IMR-90 (cell line): ENCODE measurements at places on chromosomes 11 and 22.

DNA sequence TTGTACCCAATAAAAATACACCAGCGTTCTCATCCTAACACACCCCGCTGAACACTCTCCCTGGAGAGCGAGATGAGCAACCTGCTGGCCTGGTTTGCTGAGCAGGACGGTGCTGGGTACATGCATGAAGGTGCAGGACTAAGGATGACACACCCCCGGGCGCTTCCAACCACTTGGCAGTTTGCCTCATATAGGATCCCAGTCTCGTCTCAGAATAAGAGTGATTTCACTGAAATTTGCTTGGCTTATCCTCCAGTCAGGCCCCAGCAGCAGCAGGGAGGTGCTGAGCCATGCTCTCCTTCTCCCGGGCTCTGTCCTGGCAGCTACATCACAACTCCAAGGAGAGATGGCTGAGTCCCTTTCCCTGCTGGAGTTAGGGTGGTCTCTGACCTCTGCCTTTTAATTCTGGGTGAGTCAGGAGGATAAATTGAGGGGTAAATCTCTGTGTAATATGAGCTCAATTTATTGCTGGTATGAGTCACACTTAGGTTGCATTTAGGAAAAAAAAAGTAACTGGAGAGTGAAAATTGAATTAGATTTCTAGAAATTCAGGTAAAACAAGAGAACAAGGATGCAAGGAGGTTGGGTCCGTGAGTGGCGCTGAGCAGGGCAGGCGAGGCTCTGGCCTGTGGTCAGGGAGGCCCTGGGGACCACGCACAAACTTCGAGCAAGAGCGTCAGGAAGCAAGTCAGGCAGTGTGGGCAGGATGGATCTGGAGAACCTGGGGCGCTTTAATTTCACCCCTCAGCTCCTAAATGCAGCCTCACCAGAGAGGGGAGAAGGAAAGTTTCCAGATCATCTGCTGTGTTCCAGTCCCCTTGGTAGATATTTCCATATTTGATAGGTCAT, 974.0 kb downstream of the TBC1D22A start:
- no peak for DNase-seq

GRCh38 chr11:44338026-44338425, 28.1 kb upstream of the ALX4 start:
- no peak for DNase-seq

GRCh38 chr11:34191578-34191977, 86.1 kb downstream of the NAT10 start:
- DNase-seq, result no peak

- DNase-seq, result peak; percentile 73
These were observed 16.2 kb upstream of the ST3GAL4 start for GRCh38 chr11:126339073-126339862.

GRCh38 chr11:15010865-15011264, 38.7 kb upstream of the CALCA start:
- no peak for DNase-seq

- no peak for DNase-seq
These were observed at the start of gene FAM83F for GRCh38 chr22:39994566-39995392. TSS of gene FAM83F (plus strand) at chr22:39994954. CDS start at chr22:39995043, 89 bp downstream.

GRCh38 chr22:44709881-44710392, 7.9 kb downstream of the PRR5 start:
- DNase-seq, result no peak

DNA sequence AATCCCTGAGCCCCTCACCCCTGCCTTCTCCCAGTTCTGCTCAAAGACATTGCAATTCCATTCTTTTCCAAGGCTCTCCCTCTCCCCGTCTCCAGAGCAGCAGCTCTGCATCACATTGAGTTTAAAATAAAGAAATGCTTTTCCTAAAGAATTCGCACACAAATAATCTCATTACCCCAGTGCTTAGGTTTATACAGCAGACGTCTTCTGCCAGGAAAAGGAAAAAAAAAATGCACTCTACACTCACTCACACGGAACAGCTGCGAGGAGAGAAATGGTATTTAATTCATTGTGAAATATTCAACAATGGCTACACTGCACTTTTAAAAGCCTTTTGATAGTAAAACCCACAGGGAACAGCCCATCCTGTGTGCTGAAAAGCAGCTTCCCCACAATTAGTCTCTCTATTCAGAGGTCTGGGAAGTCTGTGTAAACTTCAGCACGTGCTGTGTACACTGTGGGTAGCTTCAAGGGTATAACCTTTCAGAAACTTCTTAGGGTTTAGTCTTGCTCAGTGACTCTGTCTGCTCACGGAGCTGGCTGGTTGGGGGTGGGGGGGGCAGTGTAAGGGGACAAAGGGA, 42.8 kb downstream of the ETS1 start:
- DNase-seq, result peak; percentile 77

DNA sequence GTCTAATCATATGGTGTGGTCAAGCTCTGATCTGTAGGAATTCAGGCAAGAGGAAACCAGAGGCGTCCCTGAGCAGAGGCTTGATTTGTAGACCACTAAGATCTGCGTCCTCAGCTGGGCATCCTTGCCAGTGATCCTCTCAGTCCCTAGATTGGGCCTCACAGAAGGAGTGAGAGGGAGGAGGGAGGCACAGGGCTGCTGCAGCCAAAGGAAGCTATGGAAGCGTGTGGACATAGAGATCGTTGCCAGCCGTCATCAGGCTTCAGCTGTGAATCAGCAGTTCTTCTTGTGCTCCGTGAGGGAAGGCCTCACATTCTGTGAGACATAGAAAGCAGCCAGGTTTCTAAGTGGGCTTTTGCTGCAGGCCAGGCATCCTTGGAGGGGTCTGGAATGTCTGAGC, 254.6 kb upstream of the KIRREL3 start:
- DNase-seq, result no peak

DNA sequence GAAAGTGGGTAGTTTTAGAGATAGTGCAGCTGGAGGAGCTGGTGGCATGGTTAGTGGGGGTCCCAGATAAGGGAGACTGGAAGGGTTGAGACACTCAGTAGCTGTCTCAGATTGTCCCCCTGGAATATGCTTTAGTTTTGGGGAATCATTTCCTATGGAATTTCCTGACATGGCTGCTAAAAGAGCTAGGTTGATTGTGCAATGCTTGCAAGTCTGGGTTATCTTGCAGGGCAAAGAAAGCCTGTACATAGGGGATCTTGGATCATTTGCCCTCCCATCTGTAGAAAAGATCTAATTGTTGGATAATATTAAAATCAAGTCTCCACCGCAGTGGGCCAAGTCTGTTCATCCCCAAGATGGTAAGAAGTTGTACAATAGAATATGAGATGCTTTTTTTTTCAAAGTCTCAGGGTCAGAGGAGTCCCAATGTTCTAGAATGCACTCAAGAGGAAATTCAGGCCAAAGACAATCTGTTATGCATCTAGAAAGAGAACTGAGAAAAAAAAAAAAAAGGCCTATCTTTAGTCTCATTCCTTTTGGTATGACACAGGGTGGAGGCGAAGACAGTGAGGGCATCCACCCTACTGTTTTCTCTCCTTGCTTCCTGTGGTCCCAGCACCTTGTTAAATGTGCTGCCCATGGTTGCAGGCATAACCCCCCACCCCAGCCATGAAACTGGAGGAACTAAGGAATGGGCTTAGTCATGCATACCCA, 20.2 kb downstream of the MS4A6E start:
- DNase-seq, result no peak

GRCh38 chr11:11577932-11578911, 43.6 kb downstream of the GALNT18 start:
- DNase-seq, result no peak

DNA sequence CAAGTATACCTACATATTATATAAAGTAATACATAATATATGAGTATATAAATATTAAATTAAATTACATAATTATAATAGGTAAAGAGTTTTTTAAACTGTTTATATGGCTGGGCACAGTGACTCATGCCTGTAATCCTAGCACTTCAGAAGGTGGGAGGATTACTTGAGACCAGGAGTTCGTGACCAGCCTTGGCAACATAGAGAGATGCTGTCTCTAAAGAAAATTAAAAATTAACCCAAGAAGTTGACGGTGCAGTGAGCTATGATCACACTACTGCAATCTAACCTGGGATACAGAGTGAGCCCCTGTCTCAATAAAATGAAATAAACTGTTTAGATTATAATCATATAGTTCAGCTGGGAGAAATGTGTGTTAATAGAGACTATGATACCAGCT, 363.0 kb downstream of the DDX10 start:
- DNase-seq, result no peak

GRCh38 chr11:18527512-18527911, 770 bp upstream of the TSG101 start:
- DNase-seq, result peak; percentile 43

GRCh38 chr22:35539910-35540594, 579 bp upstream of the RASD2 start:
- DNase-seq, result peak; percentile 22

DNA sequence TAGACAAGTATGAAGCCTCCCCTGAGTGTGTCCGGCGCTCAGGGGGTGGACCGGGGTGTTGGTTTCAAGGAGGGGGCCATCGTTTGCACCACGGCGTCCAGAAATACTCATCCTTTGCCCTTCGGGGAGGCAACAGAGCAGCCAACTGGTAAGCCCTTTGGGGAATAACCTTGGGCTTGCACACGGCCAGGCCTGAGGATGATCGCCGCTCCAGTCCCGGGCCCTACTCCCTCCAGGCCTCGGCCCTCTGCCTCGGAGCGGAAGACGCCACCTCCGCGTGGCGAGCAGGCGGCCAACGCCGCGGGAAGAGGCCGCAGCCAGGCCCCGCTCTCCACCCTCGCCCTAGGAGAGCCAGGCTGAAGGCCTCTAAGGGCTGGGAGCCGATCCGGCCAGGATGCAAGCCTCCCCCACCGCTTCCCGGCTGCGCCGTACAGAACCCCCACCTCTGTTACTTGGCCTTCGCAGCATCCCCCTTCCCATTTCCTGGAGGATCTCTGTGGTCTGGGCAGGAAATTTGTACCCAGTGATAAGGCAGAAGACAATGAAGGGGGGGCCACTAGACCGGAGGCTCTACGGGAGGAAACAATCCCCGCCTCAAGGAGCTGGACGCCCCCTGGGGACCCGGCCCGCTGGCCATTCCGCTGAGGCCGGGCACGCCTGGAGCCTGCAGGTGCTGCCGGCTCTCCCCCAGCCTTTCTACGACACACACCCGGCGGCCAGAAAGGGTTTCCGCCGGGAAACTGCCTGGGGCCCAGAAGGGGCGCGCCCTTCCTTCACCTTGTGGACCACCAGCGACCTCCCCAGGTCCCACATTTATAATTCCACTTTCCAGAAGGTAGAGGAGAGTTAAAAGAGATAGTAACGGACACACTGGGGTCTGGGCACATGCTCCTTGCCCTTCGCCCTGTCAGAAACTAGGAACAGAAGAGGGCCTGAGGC, 2.6 kb downstream of the ESAM start:
- DNase-seq, result no peak

DNA sequence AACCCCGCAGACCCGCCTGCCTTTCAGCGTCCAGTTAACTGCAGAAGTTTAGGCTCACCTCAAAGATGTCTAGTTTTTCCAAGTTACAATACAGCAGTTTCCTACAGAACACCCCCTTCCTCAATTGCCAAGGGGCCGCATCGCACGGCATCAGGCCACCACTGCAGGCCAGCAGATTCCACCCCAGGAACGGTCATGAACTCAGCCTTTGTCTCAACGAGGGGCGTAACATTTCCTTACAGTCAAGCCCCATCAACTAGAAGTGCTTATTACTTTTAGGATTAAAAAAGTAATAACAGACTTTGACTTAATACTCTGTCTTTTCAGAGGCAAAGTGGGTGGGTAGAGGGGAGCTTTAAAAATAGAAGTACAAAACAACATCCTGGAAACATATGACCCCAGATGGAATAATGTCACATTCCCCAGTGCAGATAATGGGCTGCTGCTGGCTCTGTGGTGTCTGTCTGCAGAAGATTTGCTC, 36.3 kb downstream of the PPP2R1B start:
- DNase-seq, result no peak

DNA sequence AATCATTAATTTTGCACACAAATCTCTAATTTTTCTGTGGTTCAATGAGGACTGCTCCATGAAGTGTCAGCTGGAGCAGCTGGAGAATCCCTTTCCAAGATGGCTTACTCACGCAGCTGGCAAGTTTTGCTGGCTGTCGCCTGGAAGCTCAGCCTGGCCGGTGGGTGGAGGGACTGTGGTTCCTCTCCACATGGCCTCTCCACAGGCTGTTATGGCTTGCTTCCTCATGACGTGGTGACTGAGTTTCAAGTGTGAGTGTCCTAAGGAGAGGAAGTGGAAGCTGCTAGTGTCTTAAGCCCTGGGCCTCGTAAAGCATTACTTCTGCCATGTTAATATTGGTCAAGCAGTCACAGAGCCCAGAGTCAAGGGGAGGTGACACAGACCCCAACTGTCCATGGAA, 14.0 kb upstream of the NRIP3 start:
- DNase-seq, result peak; percentile 46

DNA sequence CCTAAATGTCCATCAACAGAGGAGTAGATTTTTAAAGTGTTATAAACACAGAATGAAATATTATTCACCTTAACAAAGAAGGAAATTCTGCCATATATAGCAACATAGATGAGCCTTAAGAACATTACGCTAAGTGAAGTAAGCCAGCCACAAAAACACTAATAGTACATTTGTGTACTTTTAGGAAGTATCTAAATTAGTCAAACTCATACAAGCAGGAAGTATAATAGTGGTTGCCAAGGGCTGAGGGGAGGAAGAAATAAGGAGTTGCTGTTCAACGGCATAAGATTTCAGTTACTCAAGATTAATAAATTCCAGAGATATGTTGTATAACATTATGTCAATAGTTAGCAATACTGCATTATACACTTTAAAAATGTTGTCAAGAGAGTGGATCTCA, 181.7 kb upstream of the ZC3H12C start:
- DNase-seq, result no peak

DNA sequence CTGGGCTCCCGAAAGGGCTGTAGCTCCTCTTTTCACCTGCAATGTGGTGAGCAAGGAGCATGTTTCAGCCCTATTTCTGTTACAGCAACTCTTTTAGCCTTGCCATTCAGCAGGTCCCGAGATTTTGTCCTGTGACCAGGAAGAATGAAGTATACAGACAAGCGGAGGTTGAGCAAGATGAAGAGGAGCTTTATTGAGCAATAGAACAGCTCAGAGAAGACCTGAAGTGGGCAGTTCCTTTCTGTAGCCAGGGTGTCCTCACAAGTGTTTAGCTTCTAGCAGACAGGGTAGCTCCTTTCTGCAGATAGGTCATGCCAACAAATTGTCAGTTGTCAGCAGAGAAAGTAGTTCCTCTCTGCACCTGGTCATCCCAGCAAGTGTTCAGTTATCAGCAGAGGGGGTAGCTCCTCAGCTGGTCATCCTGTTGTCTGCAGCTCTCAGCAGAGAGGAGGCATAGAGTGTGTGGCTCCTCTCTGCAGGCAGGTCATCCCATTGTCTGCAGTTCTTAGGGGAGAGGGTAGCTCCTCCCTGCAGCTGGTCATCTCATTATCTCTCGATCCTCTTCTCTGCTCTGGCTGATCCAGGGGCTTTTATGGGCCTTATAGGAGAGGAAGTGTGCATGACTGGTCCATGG, 5.4 kb upstream of the OR56A4 start:
- DNase-seq, result no peak
